ENCODE measurements at places on chromosomes 1 and 21. TPM values are rescaled to one million over a fixed set of nuclear protein-coding genes. Genes with fewer than 3 reads are reported as not detected.

SPATA45 gene
- not detected for total RNA-seq

GRCh38 chr1:248787430-248787829 is 31.9 kb upstream of the LYPD8 start:
- no peak for DNase-seq
- H3K36me3 ChIP-seq, result no peaks in the 10 kb centered on the region
- no peak overlapping the region for H3K27ac ChIP-seq
- no peak overlapping the region for H3K4me3 ChIP-seq
- no peaks in the 10 kb centered on the region for H3K27me3 ChIP-seq

DNA sequence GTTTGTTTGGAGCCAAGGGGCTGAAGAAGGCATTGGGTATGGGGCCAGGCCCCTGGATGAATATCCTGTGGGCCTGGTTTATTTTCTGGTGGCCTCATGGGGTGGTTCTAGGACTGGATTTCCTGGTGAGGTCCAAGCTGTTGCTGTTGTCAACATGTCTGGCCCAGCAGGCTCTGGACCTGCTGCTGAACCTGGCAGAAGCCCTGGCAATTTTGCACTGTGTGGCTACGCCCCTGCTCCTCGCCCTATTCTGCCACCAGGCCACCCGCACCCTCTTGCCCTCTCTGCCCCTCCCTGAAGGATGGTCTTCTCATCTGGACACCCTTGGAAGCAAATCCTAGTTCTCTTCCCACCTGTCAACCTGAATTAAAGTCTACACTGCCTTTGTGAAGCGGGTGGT is 1.4 kb downstream of the ACKR1 start:
- no peak for DNase-seq
- H3K4me1 ChIP-seq, result peaks cover 4% of the 10 kb centered on the region
- H3K27me3 ChIP-seq, result peaks cover 13% of the 10 kb centered on the region
- H3K4me3 ChIP-seq, result no peak overlapping the region
- H3K27ac ChIP-seq, result peak overlapping the region; percentile 42
- H3K36me3 ChIP-seq, result no peaks in the 10 kb centered on the region

DNA sequence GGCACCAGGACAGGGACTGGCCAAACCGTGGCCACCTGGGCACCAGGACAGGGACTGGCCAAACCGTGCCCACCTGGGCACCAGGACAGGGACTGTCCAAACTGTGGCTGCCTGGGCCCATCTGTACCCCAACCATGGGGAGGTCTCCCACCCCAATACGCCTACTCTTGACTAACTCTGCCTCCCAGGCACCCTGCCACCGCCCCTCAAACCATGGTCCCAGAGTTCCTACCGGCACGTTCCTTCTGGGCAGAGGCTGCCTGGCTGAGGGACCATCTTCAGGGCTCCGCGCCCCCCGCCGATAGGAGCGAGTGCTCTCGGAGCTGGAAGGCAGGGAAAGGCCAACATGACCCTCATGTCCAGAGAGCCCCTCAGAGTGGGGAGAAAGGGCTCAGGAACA is 6.3 kb upstream of the TCEA3 start:
- no peaks in the 10 kb centered on the region for H3K27me3 ChIP-seq
- no peak overlapping the region for H3K4me3 ChIP-seq
- DNase-seq, result no peak
- H3K27ac ChIP-seq, result no peak overlapping the region

DNA sequence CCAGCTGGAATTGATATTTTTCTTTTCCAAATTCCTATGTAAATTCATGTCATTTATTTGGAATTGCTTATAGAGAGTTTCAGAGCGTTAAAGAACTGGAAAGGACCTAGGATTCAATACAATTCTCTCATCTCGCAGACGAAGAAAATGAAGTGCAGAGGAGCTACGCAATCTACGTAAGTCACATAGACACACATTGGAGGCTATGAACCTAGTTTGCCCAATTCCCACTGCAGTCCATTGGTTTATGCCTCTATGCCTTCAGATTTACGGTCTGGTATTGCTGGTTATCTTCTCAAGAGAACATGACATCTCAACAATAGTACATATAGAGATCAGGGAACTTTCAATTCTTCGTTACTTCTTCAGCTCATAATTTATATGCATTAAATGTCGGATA is 971 bp upstream of the RNF2 start:
- H3K36me3 ChIP-seq, result no peaks in the 10 kb centered on the region
- H3K27ac ChIP-seq, result no peak overlapping the region
- peak; percentile 34 for DNase-seq
- H3K4me1 ChIP-seq, result peaks cover 14% of the 10 kb centered on the region
- no peaks in the 10 kb centered on the region for H3K27me3 ChIP-seq
- H3K4me3 ChIP-seq, result no peak overlapping the region

ST6GALNAC5 gene
- 23.0 TPM for total RNA-seq

NBL1 gene
- 107 TPM for total RNA-seq

GRCh38 chr1:208990456-208990855 is 593.1 kb upstream of the CAMK1G start:
- no peaks in the 10 kb centered on the region for H3K4me1 ChIP-seq
- H3K27ac ChIP-seq, result no peak overlapping the region
- H3K36me3 ChIP-seq, result no peaks in the 10 kb centered on the region

CNN3 gene
- total RNA-seq, result 210 TPM

DNA sequence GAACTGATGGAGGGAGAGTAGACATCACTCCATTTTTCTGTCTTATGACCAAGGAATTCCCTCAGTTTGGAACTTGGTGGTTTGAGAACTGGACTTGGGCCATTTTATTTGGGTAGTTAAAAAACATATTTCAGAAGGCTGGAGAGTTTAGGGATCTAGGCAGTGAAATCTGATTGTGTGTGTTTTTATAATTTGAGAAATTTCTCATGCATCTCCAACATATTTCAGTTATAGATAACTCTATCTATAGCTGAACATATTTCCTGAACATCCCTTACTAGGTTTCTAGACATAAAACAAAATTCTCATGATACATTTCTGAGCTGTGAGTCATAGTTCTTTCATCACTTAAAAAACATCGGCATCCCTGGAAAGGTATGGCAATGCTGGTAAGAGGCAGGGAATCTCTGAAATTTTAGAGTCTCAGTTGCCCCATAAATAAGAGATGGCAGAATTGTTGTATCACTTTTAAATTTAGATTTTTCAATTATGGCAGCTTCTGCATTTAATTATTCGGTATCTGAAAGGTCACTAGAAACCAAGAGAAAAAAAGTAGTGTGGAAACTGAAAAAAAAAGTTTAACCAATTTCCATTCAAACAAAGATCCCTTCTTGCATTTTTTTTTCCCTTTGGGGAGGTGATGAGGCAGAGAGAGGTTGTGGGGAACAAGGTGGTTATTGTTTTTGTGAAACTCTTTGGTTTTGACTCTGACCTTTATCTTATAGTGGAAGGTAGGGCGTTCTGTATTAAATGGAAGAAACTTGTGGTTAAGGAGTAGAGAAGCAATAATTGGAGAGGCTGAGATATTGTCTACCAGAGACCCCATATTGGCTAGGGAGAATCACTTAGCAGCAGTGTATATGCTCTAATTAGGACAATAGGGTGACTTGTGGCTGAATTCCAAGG is 102.9 kb downstream of the FASLG start:
- no peaks in the 10 kb centered on the region for H3K27me3 ChIP-seq
- no peak overlapping the region for H3K4me3 ChIP-seq
- DNase-seq, result no peak
- no peaks in the 10 kb centered on the region for H3K4me1 ChIP-seq

GRCh38 chr1:31373056-31373896 is at the start of gene FABP3:
Gene FABP3, minus strand, starts transcription at chr1:31373076. Its CDS starts 62 bp downstream, at chr1:31373014.
- DNase-seq, result peak; percentile 80
- peak within 1 kb of the TSS; percentile 3 for H3K4me3 ChIP-seq
- H3K27ac ChIP-seq, result peak within 1 kb of the TSS; percentile 78
- H3K36me3 ChIP-seq, result no peaks in the 10 kb centered on the region
